B cell (primary cell): ENCODE measurements at places on chromosomes 6 and 20.
A peak's percentile ranks its signal among the peaks of the same experiment; 100 is the strongest.

GRCh38 chr6:133837801-133838349 is 51.0 kb upstream of the TCF21 start:
- peak; percentile 59 for DNase-seq

- peak; percentile 68 for DNase-seq
These were observed 118.0 kb downstream of the NFATC2 start for GRCh38 chr20:51424270-51425117.

GRCh38 chr20:63008541-63009044 is 1.8 kb upstream of the BHLHE23 start:
- DNase-seq = no peak

- no peak for DNase-seq
These were observed 61.2 kb upstream of the NRSN1 start for GRCh38 chr6:24064832-24065231.

DNA sequence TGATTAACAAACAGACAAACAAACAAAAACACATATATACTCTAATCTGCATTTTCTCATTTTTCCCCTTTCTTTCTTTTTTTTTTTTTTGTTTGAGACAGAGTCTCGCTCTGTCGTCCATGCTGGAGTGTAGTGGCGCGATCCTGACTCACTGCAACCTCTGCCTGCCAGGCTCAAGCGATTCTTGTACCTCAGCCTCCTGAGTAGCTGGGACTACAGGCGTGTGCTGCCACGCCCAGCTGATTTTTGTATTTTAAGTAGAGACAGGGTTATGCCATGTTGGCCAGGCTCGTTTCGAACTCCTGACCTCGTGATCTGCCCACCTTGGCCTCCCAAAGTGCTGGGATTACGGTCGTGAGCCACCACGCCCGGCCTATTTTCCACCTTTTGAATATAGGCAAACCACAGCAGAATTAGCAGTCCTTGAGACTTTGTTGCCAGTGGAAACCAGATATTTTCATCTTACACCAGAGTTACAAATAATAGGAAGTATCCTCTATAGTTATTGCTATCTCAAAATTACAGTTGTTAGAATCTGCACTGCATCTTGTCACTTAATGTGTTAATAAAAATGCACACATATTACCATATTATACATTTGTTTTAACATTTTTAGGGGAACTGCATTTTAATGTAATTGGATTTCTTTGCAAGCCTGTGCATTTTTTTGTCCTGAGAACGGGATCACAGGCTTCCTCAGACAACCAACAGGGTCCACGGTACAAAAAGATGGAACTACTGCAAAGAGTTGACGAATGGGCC is 208.2 kb upstream of the ZNF217 start:
- no peak for DNase-seq

- DNase-seq = no peak
These were observed 56.4 kb downstream of the RIPOR2 start for GRCh38 chr6:24879351-24879750.

DNA sequence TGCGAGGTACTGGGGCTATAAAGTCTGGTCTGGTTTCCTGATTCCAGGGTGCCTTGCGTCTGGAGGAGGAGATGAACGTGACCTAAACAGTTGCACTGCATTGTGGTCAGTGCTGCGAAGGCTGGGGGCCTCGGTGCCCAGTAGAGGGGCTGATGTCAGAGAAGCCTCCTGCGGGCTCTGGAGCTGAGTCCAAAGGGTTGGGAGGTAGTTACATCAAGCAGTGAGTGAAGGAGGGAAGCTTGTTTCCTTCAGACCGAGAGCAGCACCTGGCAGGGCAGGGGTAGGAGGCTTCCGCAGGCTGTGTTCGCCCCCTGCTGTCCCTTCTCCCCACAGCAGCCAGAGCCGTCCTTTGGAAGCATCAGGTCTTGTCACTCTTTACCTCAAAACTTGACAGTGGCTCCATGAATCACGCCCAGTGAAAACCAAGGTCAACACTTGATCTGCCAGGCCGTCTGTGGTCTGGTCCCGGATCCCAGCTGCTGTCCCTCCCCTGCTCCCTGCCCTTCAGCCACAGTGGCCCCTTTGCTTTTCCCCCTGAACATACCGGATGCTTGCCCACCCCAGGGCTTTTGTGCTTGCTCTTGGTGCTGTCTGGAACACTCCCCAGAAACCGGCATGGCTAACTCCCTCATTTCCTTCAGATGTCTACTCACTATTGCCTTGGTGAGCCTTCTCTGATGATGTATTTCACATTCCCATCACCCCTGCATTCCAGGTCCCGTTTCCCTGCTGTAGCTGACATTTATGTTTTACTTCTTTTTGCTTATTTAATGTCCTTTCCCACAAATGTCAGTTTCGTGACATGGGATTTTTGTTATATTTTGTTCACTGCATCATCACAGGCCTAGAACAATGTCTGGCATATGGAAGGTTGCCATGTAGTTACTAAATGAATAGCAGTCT is 7.0 kb downstream of the DYNLRB1 start:
- DNase-seq = peak; percentile 61

DNA sequence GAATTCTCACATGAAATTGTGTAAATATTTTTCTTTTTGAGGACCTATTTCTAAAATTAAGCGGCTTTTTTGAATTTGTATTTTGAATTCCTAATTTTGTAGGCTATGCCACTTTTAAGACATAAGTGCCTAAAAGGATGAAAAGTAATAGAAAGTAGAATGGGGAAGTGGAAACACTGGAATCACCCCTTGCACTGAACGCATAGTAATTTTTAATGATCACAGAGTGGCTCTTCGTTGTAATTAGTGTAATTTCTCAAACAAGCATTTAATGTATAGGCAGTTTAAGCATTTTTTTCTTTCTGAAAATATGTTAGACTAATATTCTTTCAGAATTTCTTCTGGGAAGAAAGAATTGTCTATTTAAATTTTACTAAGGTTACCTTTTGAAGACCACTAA is 73.2 kb downstream of the ARID1B start:
- peak; percentile 50 for DNase-seq

- DNase-seq = peak; percentile 24
These were observed 4.8 kb upstream of the SMIM28 start for GRCh38 chr6:138372711-138373463.

GRCh38 chr6:90534337-90535025 is 52.4 kb downstream of the MAP3K7 start:
- DNase-seq = no peak

GRCh38 chr6:106858653-106859092 is 115.9 kb downstream of the CD24 start:
- no peak for DNase-seq

DNA sequence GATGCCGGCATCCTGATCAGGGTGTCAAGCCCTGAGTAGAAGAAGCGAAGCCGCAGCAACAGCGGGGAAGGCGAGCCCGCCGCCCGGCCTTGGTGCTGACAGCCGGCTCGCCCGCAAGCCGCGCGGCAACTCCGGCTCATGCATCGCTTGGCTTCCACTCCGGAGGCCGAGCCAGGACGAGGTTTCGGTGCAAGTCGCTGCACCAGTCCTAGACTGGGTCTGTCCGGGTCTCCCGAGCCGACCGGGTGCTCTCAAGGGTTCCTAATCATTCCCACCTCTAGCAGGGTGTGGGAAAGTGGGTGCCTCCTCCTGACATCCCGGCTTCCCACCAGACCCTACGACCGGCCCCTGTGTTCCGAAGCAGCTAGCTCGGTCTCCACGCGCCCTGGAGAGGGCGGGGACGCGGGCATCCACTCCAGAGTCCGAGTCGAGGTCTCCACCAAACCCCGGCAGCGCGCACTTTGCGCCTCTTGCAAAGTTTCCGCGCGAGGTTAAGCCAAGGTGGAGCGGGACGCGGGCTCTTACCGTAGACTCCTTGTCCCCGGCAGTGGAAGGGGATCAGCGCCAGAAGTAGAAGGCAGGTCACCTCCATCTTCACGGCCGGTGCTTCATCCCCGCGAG is 1.4 kb downstream of the MDGA1 start:
- DNase-seq = peak; percentile 64

- DNase-seq = no peak
These were observed 1.2 kb downstream of the FUT9 start for GRCh38 chr6:96017070-96017359.

DNA sequence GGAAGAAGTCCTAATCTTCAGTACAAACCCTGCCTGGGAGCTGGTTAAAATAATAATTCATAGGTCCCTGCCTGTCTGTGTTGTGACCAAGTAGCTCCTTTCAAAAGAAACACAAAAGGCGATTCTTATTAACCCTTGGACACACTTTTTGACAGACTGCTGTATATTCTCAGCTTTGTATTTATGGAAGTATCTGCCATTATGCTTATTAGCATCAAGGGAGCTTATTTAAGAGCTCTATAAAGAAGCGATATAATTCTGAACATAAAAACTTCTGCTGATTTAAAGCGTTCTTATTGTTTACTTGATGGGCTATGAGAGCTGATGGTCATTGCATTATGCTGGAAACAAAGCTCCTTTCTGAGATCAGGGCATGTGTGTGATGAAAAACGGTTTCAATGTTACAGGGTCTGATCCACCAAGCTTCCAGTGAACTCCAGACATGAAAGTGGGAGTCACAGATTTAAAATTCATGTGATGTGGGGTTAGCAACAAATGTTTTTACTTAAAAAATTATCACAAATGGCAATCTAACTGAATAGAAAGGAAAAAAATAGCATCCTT is 181.8 kb upstream of the PDE10A start:
- no peak for DNase-seq

DNA sequence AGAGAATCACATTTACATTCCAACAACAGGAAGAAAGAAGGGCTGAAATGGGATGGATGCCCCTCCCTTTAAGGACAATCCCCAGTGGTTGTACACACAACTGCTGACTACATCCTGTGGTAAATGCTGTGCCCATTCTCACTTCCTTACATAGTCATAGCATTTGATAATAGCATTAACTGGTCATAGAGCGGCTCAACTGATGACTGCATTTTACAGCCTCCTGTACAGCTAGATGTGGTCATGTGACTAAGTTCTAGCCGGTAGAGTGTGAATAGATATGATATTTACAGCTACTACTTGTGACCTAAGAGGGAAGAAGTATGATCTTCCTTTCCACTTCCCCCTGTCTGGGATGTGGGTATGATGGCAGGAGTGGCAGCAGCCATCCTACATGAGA is 24.7 kb downstream of the KCNK17 start:
- no peak for DNase-seq

- no peak for DNase-seq
These were observed 20.0 kb upstream of the AHI1 start for GRCh38 chr6:135517527-135517926.

- no peak for DNase-seq
These were observed 27.3 kb downstream of the CDK5RAP1 start for GRCh38 chr20:33373735-33374605.

- no peak for DNase-seq
These were observed 147.1 kb downstream of the ARID1B start for GRCh38 chr6:156924246-156924645.

- DNase-seq = no peak
These were observed 463.7 kb downstream of the EPM2A start for GRCh38 chr6:145271577-145271976.

DNA sequence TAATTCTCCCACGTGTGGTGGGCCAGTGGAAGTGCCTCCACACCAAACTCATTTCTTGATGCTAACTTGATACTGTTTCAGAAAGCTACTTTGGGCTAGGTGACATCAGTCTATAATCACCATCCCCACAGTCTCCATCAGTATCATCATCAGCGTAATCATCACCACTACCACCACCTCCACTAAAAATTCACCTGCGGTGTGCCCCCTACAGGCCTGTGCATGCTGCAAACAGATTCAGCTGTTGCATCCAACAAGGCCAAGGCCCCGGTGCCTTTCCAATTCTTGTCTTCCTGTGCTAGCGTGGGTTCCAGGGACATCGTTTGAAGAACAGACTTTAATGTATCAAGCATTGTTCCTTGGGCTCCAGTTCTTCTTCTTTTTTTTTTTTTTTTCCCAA is 201.3 kb upstream of the EXOC2 start:
- no peak for DNase-seq

DNA sequence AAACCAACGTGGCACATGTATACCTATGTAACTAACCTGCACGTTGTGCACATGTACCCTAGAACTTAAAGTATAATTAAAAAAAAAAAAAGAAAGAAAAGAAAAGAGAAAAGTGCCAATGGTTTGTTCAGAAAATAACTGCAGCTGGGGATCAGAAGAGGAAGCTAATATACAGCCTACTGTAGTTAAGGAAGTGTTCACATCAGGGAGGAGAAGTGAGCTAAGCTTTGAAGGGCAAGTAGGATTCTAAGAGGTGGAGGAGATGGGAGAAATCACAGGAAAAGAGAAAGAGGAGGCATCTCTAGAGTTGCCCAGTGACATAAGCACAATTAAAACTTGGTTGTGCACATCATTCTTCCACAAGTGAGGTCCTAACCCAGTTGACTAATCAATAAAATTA is 214.4 kb upstream of the DTNBP1 start:
- no peak for DNase-seq

DNA sequence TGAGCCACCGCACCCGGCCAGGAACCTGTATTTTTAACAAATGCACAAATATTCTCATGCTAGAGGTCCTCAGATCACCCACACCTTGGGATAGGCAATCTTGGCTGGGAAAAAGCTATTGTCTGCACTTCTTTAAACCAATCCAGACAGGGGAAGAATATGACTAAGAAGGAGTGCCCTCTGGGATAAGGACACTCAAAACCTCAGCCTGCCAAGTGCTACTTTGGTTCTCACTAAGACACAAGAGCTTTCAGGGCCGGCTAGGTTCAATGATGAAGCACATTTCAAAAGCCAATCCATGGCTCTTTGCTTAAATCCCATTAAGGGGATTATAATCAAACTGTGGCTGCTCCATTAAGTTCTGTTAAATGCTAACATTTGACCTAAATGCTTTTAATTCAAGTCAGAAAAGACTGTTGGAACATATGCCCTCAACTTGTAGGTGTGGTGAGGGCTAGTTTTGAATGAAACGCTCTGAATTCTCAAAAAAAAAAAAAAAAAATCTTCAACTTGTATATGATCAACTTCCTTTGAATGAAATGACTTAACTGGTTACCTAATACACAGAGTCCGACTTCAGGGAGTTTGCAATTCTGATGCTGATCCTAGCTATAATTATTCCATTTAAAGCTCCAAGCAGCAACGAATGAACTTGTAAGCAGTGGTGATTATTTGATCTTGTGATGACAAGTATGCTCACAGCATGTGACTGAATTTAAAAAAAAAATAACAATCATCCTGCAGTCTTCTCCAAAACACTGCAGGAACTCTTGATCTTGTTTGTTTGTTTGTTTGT is 56.6 kb downstream of the SLC23A2 start:
- no peak for DNase-seq

- DNase-seq = no peak
These were observed 140.4 kb upstream of the TAB2 start for GRCh38 chr6:149176971-149177667.

- DNase-seq = no peak
These were observed 59.7 kb upstream of the PHACTR1 start for GRCh38 chr6:12656906-12657305.
